Fibroblast of lung (primary cell): ENCODE measurements at places on chromosomes 5 and 9. TPM values are rescaled to one million over a fixed set of nuclear protein-coding genes. Genes with fewer than 3 reads are reported as not detected.
A peak's percentile ranks its signal among the peaks of the same experiment; 100 is the strongest.

- no peaks in the 10 kb centered on the region for H3K36me3 ChIP-seq
- H3K4me3 ChIP-seq: no peak overlapping the region
- H3K4me1 ChIP-seq: no peaks in the 10 kb centered on the region
Observed at GRCh38 chr9:89884356-89885083, 279.7 kb downstream of the GADD45G start.

DNA sequence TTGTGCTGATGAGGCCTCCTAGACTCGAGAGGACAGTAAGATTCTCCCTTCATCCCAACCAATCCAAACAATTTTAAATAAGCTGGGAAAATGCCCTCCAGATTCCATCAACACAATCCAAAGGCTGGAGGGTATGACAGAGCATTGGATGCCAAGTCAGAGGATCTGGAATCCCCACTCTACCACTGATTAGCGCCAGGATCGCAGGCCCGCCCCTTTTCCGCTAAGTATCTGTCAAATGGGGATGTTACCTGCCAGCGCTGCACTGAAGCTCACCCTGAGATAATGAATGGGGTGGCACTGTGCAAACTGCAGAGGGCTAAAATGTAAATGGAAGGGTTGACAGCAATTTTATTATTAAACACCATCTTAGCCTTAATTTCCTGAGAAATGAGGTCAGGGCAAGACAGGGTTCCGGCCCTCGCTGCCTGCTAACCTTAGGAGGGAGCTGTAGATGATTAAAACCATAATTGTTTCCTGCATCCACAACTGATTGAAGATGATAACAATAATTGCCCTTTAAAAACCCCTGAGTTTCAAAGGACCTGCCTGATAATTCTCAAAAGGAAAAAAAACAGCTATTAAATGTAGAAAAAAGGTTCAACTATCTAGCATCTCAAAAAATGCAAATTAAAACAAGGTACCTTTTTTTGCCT, 31.6 kb upstream of the GABBR2 start:
- H3K36me3 ChIP-seq: peaks cover 4% of the 10 kb centered on the region
- DNase-seq: no peak
- no peaks in the 10 kb centered on the region for H3K27me3 ChIP-seq
- no peak overlapping the region for H3K27ac ChIP-seq

DNA sequence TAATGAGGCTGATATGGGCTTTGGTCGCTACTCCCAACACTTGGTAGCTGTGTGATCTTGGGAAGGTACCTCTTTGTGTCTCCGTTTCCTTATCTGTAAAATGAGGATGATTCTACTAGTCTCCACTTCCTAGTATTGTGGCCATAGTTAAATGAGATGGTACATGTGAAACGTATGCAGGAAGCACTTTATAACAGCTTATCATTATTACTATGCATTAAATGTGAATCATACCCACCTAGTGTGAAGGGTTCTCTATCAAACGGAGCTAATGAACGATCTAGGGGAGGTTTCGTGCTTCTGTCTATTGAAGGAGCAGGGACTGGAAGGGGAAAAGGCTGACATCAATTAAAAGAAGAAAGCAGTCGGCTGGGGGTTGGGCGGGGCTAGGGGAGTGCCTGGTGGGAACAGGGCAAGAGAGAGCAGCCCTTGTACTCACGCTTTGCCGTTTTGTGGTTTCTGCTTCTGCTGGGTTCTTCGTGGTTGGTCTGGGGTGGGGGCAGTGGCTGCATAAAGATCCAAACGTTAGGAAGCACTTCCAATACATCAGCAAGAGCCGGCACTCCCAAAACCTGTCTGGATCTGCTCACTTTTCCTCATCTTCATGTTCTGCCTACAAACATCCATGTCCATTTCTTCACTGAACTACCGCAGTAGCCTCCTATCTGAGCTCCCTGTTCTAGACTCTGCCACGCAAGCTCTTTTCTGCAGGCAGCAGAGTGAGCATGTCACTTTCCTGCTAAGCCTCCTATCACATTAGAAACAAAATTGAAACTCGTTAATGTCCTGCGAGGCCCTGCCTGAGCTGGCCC, 30.8 kb downstream of the LCP2 start:
- no peak for DNase-seq
- no peak overlapping the region for H3K27ac ChIP-seq
- peaks cover 3% of the 10 kb centered on the region for H3K27me3 ChIP-seq
- no peaks in the 10 kb centered on the region for H3K4me1 ChIP-seq
- no peak overlapping the region for H3K4me3 ChIP-seq

DNA sequence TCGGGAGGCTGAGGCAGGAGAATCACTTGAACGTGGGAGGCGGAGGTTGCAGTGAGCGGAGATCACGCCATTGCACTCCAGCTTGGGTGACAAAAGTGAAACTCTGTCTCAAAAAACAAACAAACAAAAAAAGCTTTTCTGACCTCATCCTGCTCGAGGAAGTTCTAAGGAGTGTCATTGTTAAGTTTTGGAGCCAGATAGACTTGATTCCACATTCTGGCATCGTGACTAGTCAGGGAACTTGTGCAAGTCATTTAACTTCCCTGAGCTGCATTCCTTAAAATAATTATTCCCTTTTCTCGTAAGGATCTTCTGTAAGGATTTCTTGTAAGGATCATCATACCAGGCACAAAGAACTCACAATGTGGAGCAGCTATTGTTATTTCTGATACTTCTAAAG, 26.2 kb downstream of the SNX24 start:
- H3K4me3 ChIP-seq: no peak overlapping the region
- peak; percentile 31 for DNase-seq
- no peak overlapping the region for H3K27ac ChIP-seq
- no peaks in the 10 kb centered on the region for H3K27me3 ChIP-seq

DNA sequence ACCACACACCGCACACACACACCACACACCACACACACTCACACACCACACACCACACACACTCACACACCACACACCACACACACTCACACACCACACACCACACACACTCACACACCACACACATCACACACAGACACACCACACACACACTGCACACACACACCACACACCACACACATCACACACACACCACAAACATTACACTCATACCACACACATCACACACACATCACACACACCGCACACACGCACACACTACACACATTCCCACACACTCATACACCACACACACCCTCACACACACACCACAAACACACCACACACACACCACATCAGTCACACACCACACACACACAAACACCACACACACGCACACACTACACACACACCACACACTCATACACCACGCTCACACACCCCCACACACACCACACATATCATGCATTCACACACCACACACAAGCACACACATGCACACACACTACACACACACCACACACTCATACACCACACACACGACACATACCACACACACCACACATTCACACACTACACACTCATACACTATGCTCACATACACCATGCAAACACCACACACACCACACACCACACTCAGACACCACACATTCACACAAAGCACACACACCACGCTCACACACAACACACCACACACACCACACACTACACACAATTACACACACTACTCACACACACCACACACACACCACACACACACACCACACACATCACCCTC, 1.1 kb upstream of the UBE2QL1 start:
- no peak overlapping the region for H3K27ac ChIP-seq
- no peak for DNase-seq
- H3K36me3 ChIP-seq: no peaks in the 10 kb centered on the region
- peaks cover 17% of the 10 kb centered on the region for H3K27me3 ChIP-seq

- H3K27ac ChIP-seq: no peak overlapping the region
- no peak for DNase-seq
- no peak overlapping the region for H3K4me3 ChIP-seq
- peaks cover 5% of the 10 kb centered on the region for H3K27me3 ChIP-seq
- H3K36me3 ChIP-seq: no peaks in the 10 kb centered on the region
- H3K4me1 ChIP-seq: no peaks in the 10 kb centered on the region
Observed at GRCh38 chr9:134276453-134277245, 49.6 kb upstream of the RXRA start.

- peaks cover 8% of the 10 kb centered on the region for H3K36me3 ChIP-seq
- H3K27me3 ChIP-seq: no peaks in the 10 kb centered on the region
- no peak overlapping the region for H3K4me3 ChIP-seq
- DNase-seq: peak; percentile 11
- no peak overlapping the region for H3K27ac ChIP-seq
Observed at GRCh38 chr5:172383191-172383802, 71.0 kb downstream of the SH3PXD2B start.

- no peak overlapping the region for H3K4me3 ChIP-seq
- peaks cover 5% of the 10 kb centered on the region for H3K4me1 ChIP-seq
- H3K27me3 ChIP-seq: no peaks in the 10 kb centered on the region
- no peaks in the 10 kb centered on the region for H3K36me3 ChIP-seq
Observed at GRCh38 chr9:115636596-115636995, 517.0 kb upstream of the PAPPA start.

GRCh38 chr5:149497357-149497756, 53.9 kb downstream of the CSNK1A1 start:
- peaks cover 6% of the 10 kb centered on the region for H3K36me3 ChIP-seq
- peaks cover 23% of the 10 kb centered on the region for H3K4me1 ChIP-seq
- no peaks in the 10 kb centered on the region for H3K27me3 ChIP-seq
- H3K4me3 ChIP-seq: no peak overlapping the region
- peak overlapping the region; percentile 76 for H3K27ac ChIP-seq

Gene IL4
- total RNA-seq: not detected in 2 replicates

Gene CCL28
- 2.0 and 2.8 TPM in 2 replicates for total RNA-seq

Gene SLC34A1
- total RNA-seq: not detected in 2 replicates

Gene KIAA0825
- total RNA-seq: 3.1 and 3.6 TPM in 2 replicates

Gene NIM1K
- 7.7 and 14.7 TPM in 2 replicates for total RNA-seq

Gene DIRAS2
- total RNA-seq: 0.26 and 0.66 TPM in 2 replicates

Gene TSSK1B
- total RNA-seq: under 0.01 and 0.50 TPM in 2 replicates

Gene SPATA31A7
- not detected in 2 replicates for total RNA-seq

Gene FAM221B
- total RNA-seq: not detected in 2 replicates

Gene CDC20B
- total RNA-seq: under 0.01 TPM in 1 of 2 replicates, not detected in the other

Gene F12
- total RNA-seq: under 0.01 and 0.50 TPM in 2 replicates
